ENCODE measurements at places on chromosomes 2 and 18.

DNA sequence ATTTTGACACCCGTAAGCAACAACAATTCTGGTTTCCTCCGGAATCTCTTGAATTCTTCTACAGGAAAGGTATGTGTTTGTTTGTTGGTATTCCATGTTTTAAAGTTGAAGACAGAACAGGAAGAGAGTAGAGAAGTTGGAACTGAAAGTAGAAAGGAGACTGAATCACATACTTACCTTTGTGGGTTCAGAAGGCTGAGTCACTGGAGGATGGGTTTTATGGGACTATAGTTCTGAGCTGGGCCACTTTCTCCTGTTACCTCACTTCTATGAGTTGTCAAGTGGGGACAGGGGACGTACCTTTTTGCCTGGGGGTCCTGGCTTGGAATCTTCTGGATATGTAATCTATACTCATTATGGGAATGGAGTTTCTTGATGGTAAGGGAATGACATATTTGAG, 40.9 kb downstream of the KDM3A start:
- DNase-seq, result no peak

DNA sequence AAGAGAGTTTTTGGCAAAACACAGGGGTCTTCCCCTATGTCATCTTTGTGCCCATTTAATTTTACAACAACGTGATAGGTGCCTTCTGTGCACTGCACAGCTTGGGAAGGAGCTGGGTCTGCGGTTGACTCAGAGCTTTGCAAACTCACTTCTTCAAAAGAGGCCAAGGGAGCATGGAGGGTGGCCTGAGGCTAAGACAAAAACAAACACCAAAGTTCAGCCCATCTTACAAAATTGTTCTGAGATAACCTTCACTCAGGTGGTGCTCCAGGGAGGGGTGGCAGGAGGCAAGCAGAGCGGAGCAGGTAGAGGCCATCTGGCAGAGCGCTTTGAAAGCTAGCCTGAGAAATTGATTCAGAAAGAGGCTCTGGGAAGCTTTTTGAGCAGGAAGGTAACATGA, 9.8 kb downstream of the SOWAHC start:
- no peak for DNase-seq

- no peak for DNase-seq
Observed at GRCh38 chr2:26562811-26563645, 78.1 kb downstream of the CIB4 start.

DNA sequence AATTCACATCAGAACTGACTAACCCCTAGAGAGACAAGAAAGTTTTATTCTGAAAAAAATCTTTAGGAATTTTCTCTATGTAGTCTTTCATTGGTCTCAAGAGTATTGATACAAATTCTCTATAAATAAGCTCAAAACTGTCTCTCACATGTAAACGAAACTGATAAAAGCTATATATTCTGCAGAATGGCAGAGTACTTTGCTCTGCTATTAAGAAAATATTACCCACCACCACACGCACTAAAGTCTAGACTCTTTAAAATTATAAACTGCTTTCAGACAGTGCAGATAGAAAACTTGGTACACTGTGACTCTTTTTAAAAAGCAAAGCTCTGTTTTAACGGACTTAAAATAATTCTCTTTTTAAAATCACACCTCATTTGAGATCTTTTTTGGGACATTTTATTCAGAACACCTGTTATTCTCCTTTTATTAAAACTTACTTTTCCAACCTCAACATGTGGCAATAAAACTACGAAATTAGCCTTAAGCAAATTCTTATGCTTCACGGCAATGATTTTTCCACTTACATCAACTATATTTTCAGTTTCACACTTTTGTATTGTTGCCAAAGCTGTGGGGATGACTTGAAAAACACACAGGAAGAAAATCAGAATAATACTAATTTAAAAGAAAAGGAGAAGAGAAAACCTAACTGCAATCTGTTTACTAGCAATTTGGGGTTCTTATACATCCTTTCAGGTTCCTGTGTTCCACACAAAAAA, 58.0 kb downstream of the CCDC88A start:
- no peak for DNase-seq

DNA sequence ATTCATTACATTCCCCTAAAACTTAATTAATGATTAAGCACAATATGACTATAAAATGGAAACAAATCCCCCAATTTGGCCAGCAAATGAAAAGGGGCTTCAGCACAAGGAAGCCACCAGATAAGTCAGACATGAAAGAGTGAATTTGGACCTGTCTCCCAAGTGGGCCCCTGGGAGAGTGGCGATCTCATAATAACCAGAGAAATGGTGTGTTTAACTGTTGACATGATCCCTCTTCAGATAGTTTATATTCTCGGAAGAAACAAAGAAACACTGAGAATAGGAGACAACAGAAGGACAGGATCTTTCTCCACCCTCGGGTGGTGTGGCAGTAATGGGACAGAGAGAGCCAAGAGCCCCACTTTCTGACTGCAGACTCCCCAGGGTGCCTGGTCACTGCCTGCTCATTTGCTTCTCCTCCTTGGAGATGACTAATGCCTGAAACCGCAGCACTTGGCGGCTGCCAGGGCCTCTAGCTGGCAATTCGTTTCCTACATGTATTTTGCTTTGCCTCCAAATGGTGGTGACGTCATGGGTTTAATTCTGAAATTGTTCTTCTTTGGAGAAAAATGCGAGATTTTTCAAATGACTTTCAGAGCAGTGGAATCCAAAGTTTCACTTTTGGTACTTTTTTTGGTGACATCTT, 46.4 kb upstream of the SPP2 start:
- no peak for DNase-seq

- no peak for DNase-seq
Observed at GRCh38 chr2:237726401-237726830, 72.2 kb upstream of the RBM44 start.

- DNase-seq, result no peak
Observed at GRCh38 chr2:179031731-179032408, 18.1 kb downstream of the CCDC141 start.
